AG09319 (cell line): ENCODE measurements at places on chromosomes 16 and 17.

GRCh38 chr16:4970010-4970409 is 11.9 kb downstream of the SEC14L5 start:
- no peak for DNase-seq

GRCh38 chr17:40819528-40820125 is 2.8 kb downstream of the KRT10 start:
- DNase-seq: no peak

- DNase-seq: no peak
Observed at GRCh38 chr16:11359370-11359769, 14.1 kb downstream of the RMI2 start.

- no peak for DNase-seq
Observed at GRCh38 chr16:88686062-88686438, 257 bp downstream of the SNAI3 start.

DNA sequence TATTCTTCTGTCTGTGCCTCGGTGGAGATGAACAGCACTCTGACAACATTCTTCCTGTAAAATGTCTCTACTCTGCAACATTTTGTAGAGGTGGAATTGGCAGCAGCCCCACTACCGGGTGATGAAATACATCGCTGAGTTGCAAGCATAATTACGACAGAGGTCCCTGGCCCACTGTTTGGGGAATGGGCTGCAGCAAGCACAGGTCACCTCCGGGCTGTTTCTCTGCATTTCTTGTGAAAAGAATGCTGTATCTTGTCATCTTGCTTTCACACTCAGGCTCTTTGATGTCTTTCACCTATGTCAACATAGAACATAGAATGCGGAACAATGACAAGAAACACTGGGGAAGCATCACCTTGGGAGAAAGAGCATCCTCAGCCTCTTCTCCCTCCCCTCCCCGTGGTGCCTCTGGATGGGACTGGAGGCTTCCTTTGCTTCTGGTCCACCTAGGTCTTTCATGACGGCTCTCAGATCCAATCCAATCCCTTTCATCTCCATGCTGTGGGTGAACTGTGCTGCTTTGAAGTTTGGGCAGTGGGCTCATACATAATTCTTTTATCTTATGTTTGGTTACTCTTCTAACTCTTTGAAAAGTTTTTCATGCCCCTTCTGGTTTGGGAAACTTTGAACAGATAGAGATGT is 265.0 kb downstream of the PHKB start:
- DNase-seq: no peak

DNA sequence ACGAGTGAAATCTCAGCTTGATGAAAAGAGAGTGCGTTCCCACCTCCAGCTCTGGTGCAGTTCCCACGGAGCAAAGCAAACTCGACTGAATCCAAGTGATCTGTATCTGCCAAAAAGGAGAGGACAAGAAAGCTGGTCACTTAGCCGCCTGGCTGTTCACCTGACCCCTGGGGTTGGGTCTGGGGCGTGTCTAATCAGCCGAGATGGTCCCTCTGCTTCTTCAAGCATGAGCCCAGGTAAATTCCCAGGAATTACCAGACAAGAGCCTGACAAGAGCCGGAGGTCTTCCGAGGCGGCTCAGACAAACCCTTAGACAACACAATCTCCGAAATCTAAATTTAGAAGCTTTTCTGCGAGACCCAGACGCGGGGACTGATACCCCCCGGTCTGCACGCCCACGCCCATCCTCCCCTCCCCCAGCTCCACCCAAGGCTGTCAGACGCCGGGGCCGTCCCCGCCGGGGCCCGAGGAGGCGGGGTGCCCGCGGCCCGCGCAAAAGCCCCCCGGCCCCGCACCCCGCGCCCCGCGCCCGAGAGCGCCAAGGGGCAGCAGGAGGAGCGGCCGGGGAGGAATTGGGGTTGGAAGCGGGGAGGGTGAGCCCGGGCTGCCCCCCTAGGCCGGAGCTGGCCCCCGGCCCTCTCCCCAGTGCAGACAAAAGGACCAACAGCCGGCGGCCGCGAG is 674 bp downstream of the ZNF821 start:
- no peak for DNase-seq

GRCh38 chr16:381012-381788 is 578 bp downstream of the PGAP6 start:
- no peak for DNase-seq

GRCh38 chr16:22322741-22323140 is 25.5 kb downstream of the POLR3E start:
- no peak for DNase-seq

- DNase-seq: no peak
Observed at GRCh38 chr17:54980375-54980774, 11.8 kb downstream of the STXBP4 start.

GRCh38 chr17:81169870-81170309 is 3.9 kb upstream of the AATK start:
- no peak for DNase-seq

GRCh38 chr17:72733619-72734282 is 358.7 kb downstream of the SLC39A11 start:
- DNase-seq: no peak

GRCh38 chr17:51439395-51440229 is 179.3 kb downstream of the UTP18 start:
- DNase-seq: no peak
